ENCODE measurements at places on chromosomes 3 and 15.

DNA sequence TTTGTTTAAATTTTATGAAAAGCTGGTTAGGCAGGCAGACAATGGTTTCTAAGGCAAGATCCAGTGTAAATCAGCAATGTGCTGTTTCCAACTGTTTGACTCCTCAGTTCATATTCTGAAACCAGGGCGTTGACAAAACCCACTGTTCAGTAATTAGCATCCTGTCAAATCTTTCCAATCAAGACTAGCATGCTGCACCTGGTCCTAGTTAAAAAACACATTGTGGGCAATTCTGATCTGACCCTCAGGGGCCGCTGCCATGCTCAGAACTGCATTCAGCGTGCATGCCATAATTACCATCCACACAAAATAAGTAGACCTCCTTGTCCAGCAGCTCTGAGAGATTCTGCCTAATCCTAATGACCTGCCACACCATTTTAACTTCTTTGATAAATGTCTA is 20.9 kb upstream of the RBP1 start:
- no peak for DNase-seq

GRCh38 chr3:31758322-31758965 is 222.6 kb downstream of the OSBPL10 start:
- DNase-seq: no peak

DNA sequence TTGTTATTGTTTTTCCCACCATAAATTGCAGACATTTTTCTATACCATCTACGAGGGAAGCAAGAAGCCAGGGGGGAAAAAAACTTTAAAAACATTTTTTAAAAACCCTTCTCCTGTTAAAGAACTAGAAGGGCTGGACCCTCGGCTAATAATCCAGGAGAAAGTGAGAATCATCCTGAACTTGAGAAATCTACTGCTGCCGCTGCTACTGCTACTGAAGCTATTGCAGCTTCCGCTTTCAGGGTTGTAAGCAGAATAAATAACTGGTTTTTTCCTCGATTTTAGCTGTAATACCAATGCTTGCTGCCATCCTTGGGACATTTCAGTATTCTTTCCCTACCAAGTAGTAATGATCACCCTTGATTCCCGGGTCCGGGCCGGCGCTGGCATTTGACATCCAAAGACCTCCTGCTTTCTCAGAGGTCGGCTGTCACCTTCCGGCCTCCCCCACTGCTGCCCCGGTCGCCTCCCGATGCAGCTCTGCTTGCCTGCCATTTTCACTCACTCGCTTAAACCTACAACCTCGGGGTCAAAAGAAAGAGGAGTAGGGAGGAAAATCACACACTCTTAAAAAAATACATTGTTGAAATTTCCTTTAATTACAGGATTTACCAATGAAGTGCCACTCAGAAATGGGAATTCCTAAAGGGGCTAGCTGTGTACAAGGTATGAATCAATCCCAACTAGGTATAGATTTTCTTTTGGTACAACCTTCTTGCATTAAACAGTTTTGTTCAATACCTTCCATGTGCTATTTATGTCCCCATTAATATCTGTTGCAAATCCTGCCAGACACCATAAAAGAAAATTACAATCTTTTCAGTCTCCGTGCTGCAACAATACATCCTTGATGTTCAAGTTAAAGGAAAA is 674 bp upstream of the MECOM start:
- DNase-seq: no peak

GRCh38 chr15:69320977-69321554 is 22.4 kb downstream of the PAQR5 start:
- DNase-seq: no peak

- peak; percentile 74 for DNase-seq
Observed at GRCh38 chr15:89399238-89400115, 64.9 kb upstream of the POLG start.

DNA sequence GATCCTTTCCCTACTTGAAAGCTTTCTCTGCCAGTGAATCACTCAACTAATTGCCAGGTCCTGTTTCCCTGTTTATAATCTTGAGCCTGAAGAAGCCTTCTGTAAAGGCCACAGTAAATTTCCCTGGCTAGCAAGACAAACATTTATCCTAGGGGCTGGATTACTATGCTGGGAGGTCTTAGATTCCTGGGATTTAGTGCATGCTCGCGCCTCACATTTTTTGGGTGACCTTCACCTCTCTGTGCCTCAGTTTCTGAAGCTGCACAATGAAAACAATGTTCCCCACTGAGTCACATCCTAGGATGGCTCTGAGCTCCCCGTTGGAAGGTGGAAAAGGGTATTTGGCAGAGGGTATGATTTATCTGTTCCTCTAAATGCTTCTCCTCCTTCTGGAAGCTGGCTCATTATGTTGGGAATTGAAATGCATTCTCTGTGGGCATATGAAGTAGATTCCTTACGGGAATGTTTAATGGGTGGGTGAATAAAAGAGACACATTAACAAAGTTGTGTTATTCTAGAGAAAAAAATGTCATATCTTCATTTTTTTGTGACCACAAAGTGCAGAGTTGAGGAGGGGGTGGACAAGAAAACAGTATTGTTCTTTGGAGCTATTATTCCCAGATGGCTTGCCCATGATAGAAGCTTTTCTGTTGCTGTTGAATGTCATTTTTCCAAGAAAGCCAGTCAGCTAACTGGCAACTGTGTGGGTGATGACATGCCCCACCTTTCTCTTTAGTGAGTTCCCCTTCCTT is 32.4 kb downstream of the LSM3 start:
- DNase-seq: no peak

All from NCI-H2171 (cell line).